Fibroblast of skin of scalp (primary cell): ENCODE measurements at places on chromosomes 3 and 15.

- peak; percentile 83 for DNase-seq
Measured at GRCh38 chr15:96345560-96346399, 15.3 kb downstream of the NR2F2 start.

DNA sequence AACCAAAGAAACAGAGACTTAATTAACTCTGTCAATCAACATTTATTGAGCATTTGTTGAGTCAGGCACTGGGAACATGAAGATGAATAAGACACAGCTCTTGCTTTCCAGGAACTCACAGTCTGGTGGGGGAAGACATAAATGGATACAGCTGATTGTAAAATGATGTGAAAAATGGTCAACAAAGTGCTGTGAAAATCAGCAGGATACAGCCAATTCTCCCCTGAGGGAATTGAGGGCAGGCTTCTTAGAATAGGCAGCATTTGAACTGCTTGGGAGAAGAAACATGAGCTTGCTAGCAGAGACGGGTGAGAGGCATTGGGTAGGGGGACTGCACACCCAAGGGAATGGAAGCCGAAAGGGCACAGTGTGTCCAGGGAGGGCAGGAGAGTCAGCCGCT lies 41.1 kb downstream of the MFSD1 start:
- peak; percentile 17 for DNase-seq

GRCh38 chr15:41862515-41863116 lies 24.0 kb downstream of the PLA2G4B start:
- peak; percentile 5 for DNase-seq

GRCh38 chr15:82802497-82802896 lies 3.4 kb downstream of the FSD2 start:
- DNase-seq = no peak

DNA sequence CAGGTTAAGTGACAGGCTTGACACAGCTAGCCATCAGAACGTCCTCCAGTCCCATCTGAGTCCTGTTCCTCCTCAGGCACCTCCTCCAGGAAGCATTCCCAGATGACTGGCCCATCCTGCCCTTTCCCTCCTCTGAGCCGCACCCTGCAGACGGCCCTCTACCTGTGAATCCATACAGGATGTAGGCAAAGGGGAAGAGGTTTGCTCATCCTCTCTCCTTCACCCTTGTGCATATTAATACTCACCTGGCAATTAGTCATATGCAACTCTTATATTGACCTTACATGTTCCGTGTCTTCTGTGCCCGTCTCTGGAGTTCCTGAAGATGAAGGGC lies 61.9 kb downstream of the SMAD3 start:
- DNase-seq = no peak

- no peak for DNase-seq
Measured at GRCh38 chr15:90460142-90460824, 69.4 kb upstream of the CRTC3 start.

DNA sequence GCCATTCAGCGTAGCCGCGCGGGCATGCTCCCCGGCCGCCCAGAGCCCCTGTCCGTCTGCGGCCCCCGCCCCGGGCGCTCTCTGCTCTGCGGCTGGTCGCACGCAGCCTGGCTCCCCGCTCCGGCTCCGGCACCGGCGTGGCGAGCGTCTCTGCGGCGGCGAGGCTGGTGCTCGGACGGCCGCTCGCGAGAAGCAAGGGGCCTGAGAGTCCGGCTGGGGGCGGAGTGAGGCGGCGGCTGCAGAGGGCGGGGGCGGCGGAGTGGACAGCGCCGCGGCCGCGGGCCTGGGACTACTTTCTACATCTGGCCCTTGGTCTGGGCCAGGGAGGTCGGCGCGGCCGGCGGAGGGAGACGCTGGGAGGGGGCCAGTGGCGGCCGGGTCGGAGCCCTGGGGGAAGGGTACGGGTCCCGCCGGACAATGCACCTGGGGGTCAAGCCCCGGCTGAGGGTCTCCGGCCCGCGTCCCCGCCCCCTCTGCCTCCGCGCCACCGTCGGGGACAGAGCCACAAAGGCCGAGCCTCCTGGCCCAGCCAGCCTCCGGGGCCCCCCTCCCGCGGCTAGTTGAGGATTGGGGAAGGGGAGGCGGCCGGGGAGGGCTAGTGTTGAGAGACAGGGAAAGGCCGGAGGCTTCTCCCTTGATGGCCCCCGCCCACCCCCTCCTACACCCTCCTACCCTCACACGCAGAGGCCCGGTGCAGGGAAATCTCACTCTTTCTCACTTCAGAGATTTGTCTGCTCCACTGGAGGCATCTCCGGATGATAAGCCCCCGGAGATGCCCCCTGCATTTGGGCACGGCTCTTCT lies at the start of gene PRTG:
Gene PRTG, minus strand, starts transcription at position 226 of the 802 bp plus-strand sequence. Its CDS starts 221 bp downstream, at position 5.
- DNase-seq = peak; percentile 34
